ENCODE measurements at places on chromosomes 5 and 9.

DNA sequence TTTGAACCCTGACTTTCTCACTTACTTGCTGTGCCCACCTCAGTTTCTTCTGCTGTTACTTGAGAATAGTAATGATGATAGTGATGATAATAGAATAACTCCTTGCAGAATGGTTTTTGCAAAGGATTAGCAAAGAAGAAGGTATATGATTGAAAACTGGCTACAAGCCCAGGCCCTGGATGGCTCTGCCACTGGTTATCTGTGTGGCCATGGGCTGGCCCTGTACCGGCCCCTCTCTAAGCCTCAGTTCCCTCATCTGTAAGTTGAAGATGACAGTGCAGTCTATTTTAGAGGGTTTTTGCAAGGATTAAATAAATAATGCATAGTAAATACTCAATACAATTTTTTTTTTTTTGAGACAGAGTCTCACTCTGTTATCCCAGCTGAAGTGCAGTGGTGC is 6.2 kb downstream of the TTLL11 start:
- DNase-seq = no peak

GRCh38 chr5:34655354-34655991 is 655 bp upstream of the RAI14 start:
- no peak for DNase-seq

GRCh38 chr9:108709126-108709525 is 146.7 kb downstream of the ACTL7B start:
- DNase-seq = no peak

- DNase-seq = no peak
These were observed 93.9 kb downstream of the SNX18 start for GRCh38 chr5:54611290-54611951.

DNA sequence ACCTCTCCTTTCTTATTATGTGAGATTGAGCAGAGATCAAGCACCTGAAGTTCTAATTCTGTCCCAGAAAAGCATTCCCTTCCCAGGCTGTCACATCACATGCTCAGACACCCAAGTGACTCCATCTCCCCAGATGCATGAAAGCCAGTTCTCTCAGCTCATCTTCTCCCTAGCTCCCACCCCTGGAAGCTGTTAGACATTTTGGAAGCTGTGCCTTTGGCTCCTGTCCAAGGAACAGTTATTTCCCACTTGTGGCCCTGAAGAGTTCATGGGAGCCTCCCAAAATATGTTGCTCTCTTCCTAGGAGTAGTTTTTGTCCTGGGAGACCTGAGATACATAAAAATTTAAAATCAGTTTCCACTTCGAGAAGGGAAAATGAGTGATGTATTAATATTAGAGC is 161.4 kb upstream of the GAS1 start:
- DNase-seq = no peak

- DNase-seq = no peak
These were observed 56.3 kb upstream of the ITGA1 start for GRCh38 chr5:52731274-52732027.

GRCh38 chr5:15566306-15566705 is 66.3 kb downstream of the FBXL7 start:
- DNase-seq = no peak

GRCh38 chr9:92807757-92808725 is 43.4 kb upstream of the BICD2 start:
- no peak for DNase-seq

GRCh38 chr9:125906893-125907292 is 159.7 kb downstream of the PBX3 start:
- no peak for DNase-seq

GRCh38 chr5:124315741-124316415 is 430.6 kb downstream of the ZNF608 start:
- DNase-seq = no peak

- no peak for DNase-seq
These were observed 188.9 kb downstream of the NSG2 start for GRCh38 chr5:174234388-174234787.

DNA sequence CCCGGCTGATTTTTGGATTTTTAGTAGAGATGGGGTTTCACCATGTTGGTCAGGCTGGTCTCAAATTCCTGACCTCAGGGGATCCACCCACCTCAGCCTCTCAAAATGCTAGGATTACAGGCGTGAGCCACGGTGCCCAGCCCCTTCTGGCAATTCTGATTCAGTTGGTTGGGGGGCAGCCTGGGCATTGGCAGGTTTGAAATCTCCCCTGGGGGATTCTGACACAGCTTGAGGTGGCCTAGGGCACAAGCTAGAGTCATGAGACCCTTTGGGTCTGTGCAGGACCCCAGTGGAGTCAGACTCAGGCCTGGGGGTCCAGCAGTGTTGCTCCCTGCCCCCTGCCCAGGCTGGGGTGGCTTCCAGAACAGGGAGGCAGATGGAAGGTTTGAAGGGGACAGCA is 239.8 kb downstream of the PBX3 start:
- no peak for DNase-seq

DNA sequence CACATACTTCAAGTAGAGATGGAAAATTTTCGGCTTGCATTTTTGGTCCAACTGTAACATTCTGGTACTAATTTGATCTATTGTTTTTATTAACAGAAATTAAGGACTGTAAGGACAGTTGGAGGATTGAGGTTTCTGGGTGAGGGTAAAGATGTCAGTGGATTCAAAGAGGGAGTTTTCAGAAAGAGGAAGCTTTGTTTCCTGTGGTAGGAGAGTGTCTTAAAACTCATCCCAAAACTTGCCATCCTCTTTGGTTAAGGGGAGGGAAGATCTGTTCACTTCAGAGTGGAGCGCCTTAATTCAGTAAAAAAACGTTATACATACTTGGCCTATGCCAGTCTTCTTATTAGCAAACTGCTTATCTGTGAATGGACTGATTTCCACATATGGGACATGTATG is 13.8 kb downstream of the CNTRL start:
- peak; percentile 56 for DNase-seq

DNA sequence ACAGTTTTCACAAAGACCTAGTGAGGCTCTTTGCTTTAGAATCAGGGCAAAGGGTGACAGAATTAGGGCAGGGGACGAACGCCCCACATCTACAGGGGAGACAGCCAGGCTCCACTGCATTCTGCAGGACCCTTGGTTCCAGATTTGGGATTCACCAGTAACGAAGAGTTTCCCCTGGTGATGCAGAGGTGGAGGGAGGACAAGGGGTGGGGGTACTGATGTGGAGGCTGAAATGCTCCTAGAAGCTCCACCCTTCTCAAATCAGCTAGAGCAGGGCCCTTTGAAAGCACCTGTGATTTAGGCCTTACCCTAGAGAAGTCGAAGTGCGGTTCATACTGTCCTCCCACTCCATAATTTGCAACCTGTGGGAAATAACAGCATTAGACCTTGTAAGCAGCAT is 29.1 kb downstream of the P4HA2 start:
- no peak for DNase-seq

DNA sequence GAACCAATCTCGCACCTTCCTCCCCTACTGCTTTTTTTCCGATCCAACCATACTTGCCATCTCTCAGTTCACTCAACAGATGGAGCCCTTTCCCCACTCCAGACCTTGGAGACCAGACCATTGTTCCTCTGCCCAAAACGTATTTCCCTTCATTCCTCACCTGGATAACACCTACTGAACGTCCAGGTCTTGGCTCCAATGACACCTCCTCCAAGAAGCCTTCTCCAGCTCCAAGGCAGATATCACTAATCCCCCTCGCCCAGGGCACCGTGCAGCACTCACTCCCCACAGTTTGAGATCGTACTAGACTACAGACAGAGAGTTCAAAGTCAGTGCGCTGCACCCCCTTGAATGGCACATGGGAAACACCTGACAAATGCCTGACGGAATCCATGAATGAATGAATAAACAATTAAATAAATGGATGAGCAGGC is 47.1 kb upstream of the AKNA start:
- DNase-seq = no peak

DNA sequence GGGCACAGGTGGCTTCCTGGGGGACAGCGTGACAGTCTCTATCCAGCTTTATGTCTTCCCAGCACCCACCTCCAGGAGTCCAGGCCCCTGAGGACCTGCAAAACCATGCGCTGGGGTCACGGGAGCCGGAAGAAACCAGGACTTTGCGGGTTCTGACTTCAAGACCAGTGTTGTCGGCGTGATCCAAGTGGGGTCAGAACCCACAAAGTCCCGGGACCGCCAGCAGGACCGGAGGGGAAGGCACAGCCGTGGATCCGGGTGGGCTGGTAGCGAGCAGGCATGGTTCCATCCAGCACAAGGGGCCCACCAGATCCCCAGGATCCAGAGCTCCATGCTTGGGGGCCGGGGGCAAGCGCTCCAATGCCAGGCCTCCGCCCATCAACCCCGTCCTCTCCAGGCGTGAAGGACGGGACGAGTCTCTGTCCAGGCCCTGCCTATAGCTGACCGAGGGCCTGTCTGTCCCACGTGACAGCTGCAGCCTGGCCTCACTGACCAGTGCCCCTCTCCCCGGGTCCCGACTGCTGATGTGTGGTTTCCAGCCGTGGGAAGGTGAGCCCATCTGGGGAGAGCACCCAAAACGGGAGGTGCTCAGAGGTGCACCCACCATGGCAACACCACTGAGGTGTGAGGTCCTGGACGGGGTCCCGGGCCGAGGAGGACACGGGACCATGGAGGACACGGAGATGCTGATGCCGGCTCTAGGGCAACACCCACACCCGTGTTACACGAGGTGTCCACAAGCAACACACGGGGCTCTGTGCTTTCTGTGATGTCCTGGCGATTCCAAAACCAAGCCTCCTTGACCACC is 48.9 kb downstream of the SLC12A7 start:
- DNase-seq = no peak

GRCh38 chr9:120841930-120842684 is 615 bp downstream of the PSMD5 start:
- DNase-seq = no peak

DNA sequence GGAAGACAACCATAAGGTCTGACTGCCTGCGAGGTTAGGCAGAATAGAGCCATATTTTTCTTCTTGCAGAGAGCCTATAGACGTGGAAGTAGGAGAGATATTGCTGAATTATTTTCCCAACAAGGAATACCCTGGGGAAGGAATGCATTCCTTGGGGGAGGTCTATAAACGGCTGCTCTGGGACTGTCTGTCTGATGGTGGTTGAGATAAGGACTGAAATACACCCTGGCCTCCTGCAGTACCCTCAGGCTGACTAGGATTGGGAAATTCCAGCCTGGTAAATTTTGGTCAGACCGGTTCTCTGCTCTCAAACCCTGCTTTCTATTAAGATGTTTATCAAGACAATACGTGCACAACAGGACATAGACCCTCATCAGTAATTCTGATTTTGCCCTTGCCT is 617.5 kb upstream of the GRIN3A start:
- DNase-seq = no peak

DNA sequence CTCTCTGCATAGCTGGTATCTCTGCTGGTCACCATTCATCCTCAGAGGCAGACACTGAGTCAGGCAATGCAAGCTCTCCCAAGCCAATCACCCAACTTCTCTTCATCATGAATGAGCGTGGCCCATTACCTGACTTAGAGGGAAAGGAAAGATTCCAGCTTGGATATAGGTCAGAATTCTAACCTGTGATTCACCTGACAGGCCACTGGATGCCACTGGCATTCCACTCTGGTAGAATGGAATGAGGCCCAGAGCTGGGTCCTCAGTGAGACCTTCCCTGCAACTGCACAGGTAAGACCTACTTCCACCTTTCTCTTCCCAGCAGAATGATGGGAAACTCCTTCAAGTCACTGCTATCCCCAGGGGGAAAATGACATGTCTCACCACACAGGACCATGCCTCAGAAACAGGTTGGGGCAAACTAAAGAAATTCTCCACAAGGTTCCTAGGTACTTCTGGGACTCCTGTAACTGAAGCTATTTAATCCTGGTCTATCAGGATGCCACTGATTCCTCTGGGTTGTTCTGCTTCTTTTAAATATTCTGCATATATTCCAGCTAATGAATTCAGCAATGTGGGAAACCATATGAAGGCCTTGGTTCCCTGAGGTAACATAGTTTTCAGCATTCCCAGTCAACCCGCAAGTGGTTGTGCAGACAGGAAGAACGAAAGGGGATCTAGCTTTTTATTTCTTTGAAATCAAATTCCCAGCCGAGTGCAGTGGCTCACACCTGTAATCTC is 62.0 kb downstream of the SUSD1 start:
- DNase-seq = no peak

DNA sequence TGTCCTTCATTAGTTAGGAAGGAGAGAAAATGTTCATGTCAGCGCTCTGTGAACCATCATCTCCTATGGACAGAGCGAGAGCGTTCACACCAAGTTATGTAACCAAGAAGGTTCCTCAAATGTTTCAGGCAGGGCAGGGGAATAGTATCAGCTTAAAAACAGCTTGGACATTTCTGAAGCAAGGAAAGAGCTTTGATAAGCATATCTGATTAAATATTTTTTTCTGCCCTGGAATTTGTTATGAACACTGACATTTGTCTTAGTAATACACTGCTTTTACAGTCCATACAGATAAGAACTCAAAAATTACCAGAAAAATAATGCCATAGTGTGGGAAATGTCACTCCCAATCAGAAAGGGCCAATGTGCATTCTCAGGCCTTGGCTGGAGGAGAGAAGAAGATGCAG is 66.3 kb upstream of the LIFR start:
- DNase-seq = no peak

- peak; percentile 64 for DNase-seq
These were observed 629 bp downstream of the CCNH start for GRCh38 chr5:87411973-87412629.

Data from GF-D8 (cell line).